ENCODE measurements at places on chromosomes 7 and 10. TPM values are rescaled to one million over a fixed set of nuclear protein-coding genes. Genes with fewer than 3 reads are reported as not detected.

PLPP4 gene
- under 0.01 TPM for total RNA-seq

SLC29A4 gene
- 6.1 TPM for total RNA-seq

ODAD2 gene
- under 0.01 TPM for total RNA-seq

MMRN2 gene
- 1.5 TPM for total RNA-seq

MEPCE gene
- 29.6 TPM for total RNA-seq

ADAM12 gene
- total RNA-seq, result 9.1 TPM

CDHR3 gene
- 5.4 TPM for total RNA-seq

CCDC172 gene
- total RNA-seq, result not detected
